ENCODE measurements at places on chromosomes 5 and 9.

GRCh38 chr5:61817472-61818326, 485.6 kb downstream of the ZSWIM6 start:
- DNase-seq: no peak

DNA sequence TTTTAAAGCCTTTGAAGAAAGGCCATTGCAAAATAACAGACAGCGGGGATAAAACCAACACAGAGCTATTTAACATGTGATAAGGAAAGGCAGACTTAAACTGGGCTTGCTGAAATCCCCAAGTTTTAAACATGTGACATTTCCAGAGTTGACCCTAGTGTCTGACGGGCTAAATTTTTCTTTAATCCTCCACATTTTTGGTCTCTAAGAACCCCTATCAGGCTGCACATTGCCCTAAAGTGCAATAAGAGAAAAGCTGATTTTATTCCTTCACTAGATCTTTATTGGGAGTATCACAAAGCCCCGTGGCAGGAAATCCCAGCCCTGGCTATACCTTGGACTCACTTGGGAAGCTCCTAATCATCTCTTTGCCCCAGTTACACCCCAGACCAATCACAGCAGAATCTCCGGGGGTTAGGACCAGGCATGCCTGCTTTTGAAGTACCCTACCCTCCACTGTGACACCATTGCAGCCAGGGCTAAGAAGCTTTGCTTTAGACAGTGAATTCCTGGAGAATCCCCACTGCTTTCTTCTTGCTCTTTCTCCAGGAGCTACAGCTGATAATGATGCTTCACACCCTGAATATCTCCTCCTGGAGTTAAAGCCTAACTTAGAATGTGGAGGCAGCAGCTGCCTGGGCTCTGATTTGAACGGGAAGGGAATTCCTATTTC, 20.1 kb upstream of the COL15A1 start:
- no peak for DNase-seq

DNA sequence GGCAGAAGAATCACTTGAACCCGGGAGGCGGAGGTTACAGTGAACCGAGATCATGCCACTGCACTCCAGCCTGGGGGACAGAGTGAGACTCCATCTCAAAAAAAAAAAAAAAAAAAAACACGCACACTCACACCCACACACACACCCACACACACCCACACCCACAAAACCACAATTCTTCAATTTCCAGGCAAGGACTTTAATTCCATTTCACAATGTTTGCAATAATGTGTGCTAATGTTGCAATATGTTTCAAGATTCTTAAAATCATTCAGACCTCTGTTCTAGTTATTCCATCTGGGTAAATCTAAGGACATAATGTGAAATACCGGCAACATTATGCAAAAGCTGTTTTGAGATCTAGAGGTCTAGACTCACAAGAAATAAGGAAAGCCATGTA, 28.3 kb downstream of the CCDC69 start:
- DNase-seq: no peak

DNA sequence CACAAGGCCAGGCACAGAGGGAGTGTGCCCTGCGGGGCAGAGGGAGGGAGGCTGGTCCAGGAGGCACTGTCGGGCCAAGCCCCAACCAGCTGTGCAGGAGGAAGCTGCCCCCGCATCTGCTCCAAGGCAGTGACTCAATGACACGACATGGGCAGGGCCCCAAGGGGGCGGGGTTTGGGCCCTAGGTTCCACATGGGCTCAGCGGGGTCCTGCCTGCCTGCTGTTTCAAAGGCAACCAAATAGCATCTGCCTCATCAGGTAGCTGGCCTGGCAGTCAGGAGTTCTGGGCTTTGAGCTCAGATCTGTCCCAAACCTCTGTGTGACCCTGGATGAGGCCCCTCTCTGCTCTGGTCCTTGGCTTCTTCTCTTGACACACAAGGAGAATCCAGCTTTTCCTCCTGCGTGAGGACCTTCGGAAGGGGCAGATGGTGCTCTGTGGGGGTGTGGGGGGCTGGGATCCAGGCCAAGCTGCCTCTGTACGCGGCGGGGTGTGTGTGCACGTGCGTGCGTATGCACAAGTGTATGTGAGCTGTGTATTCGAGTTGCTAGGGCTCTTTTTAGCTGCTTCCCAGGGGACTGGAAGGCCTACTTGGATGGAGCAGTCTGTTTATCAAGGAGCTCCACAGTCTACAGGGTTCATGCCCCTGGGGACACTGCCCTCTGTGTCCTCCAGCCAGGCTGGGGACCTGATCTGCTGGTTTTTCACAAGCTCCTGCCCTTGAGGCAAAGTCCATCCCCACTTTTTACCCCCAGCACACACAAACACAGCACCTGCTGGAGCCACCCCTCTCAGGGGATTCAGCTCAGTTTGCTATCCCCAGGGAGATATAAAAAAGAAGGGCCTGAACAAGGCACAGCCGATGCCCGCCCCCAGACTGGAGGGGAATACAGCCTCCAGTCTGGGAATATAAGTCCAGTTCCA, 138.9 kb downstream of the RGS3 start:
- no peak for DNase-seq

- no peak for DNase-seq
Measured at GRCh38 chr9:111114486-111114885, 76.2 kb upstream of the LPAR1 start.

- DNase-seq: no peak
Measured at GRCh38 chr5:38913714-38914113, 67.9 kb downstream of the OSMR start.
